ENCODE measurements at places on chromosomes 7 and 10.

DNA sequence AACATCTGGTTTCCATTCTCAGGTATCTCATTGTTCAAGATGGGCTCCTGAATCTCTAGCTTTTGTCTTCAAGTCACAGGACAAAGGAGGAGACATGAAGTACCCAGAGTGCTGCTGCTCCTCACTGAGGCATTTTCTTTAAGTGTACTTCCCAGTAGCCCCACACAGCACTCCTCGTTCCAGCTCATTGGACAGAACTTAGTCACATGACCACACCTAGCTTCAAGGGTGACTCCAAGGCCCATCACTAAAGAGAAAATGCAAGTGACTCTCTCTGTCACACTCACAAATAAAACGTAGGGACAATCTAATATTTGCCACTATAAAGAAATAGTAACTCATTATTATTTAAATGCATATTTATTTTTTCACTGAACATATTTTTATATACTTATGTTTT, 58.3 kb upstream of the NEUROD6 start:
- DNase-seq: no peak

GRCh38 chr7:69564454-69565417, 33.5 kb upstream of the AUTS2 start:
- DNase-seq: no peak

DNA sequence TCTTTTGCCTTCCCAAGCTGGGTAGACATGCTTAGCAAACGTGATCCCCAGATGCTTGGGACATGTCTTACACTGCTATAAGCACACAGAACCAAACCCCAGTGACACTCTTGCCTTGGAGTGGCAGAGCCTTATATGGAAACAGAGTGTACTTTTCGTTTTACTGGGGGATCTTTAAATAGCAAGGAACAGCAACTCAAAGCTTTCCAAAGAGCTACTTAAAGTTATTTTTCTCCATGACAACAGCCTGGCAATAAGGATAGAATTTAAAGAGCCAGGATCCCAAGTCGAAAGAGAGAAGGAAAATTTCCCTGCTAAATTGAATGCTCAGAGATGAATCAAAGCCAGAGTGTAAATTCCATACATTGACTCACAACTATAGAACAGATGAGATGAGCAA, 67.8 kb downstream of the ZNF365 start:
- no peak for DNase-seq

GRCh38 chr7:18509481-18509880, 13.9 kb downstream of the HDAC9 start:
- no peak for DNase-seq
